ENCODE measurements at places on chromosomes 5 and 9. TPM values are rescaled to one million over a fixed set of nuclear protein-coding genes. Genes with fewer than 3 reads are reported as not detected.

Gene EQTN
- total RNA-seq: not detected

Gene PCDHB9
- 0.56 TPM for total RNA-seq

Gene BTNL3
- not detected for total RNA-seq

Gene C5orf58
- total RNA-seq: not detected

Gene PCDHA13
- not detected for total RNA-seq

Gene WHRN
- total RNA-seq: 2.9 TPM

Measured in cardiac ventricle fibroblast (primary cell).